Liver (tissue), 10 donors: ENCODE measurements at places on chromosomes 16 and 17. TPM values are rescaled to one million over a fixed set of nuclear protein-coding genes. Genes with fewer than 3 reads are reported as not detected.

DNA sequence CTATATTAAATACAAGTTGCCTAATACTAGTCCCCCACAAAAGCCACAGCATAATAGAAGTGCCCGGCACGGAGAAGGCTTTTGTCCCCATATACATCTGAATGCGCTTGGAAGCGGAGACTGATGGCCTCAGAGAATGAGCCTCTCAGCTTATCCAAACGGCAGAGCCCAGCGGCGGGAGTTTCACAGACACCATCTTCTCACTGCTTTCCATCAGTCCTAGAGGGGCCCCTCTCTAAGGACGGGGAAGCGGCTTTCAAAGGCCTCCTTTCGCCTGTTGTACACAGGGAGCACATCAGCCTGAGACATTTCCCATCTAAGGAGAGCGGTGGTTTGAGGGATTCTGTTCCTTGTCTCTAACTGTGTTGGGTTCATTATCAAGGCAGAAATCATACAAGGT, 16.9 kb downstream of the NXN start:
- DNase-seq: no peak

RAB37 gene
- total RNA-seq: 5.1 TPM

HNF1B gene
- total RNA-seq: 1.6 TPM

HBA2 gene
- total RNA-seq: 36,951 TPM

GRCh38 chr16:6232056-6232455, 1100.6 kb upstream of the RBFOX1 start:
- DNase-seq: no peak

DNA sequence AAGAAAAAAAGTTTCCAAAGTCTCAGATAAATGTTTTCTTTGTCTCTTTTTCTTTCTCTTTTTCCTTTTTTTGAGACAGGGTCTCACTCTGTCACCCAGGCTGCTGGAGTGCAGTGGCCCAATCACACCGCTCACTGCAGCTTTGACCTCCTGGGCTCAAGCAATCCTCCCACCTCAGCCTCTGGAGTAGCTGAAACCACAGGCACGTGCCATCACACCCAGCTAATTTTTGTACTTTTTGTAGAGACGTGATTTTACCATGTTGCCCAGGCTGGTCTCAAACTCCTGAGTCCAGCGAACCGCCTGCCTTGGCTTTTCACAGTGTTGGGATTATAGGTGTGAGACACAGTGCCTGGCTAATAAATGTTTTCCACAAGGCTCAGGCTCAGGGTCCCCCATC, 53.3 kb upstream of the KSR1 start:
- DNase-seq: no peak

GRCh38 chr17:82294064-82294773, 20.7 kb upstream of the CSNK1D start:
- DNase-seq: no peak

MYH13 gene
- total RNA-seq: not detected

GRCh38 chr17:69900829-69901228, 174.2 kb upstream of the KCNJ16 start:
- no peak for DNase-seq

GRCh38 chr16:64924086-64924485, 197.8 kb downstream of the CDH11 start:
- DNase-seq: no peak

- no peak for DNase-seq
These were observed 24.1 kb downstream of the CLEC16A start for GRCh38 chr16:10968498-10968897.

KCNJ16 gene
- 0.75 TPM for total RNA-seq

NOG gene
- 0.37 TPM for total RNA-seq

- no peak for DNase-seq
These were observed 14.1 kb downstream of the MAPT start for GRCh38 chr17:45908460-45908859.

- no peak for DNase-seq
These were observed 16.7 kb upstream of the TOM1L1 start for GRCh38 chr17:54883939-54884338.

- no peak for DNase-seq
These were observed 52.0 kb upstream of the LHX1 start for GRCh38 chr17:36885153-36885735.

GRCh38 chr17:55742272-55743102, 8.4 kb upstream of the PCTP start:
- DNase-seq: no peak

- no peak for DNase-seq
These were observed 106.4 kb downstream of the IRX5 start for GRCh38 chr16:55037046-55037445.

DNA sequence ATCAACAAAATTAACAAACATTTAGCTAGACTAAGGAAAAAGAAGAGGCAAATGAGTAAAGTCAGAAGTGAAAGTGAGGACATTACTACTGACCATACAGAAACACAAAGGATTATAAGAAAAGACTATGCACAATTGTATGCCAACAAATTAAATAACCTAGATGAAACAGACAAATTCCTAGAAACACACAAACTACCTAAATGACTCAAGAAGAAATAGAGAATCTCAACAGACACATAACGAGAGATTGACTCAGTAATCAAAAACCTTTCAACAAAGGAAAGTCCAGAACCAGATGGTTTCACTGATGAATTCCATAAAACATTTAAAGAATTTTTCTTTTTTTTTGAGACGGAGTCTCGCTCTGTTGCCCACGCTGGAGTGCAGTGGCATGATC, 35.7 kb upstream of the MYLK3 start:
- DNase-seq: no peak

GNG13 gene
- total RNA-seq: not detected

DNA sequence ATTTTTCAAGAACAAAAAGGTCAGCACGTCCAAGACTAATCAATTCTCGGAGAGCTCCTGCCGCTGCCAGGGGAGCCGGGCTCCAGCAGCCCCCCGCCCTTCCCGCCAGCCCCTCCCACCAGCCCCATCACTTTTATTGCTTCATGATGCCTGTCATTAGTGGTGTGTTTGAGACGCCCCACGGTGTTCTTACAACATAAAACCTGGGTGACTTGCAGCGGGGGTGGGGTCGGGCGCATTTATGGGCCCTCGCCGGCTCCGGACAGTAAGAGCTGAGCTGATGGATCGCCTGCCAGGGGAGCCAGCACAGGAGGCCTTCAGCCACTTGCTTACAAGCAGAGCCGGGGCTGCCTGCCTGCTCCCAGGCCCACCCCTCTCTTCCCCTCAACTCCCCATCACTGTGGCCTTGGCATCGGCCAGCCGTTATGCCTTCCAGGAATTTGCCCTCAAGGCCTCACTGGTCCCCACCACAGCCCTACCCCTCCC, 82.9 kb upstream of the CBX4 start:
- DNase-seq: no peak
